ENCODE measurements at places on chromosomes 2 and 18. TPM values are rescaled to one million over a fixed set of nuclear protein-coding genes. Genes with fewer than 3 reads are reported as not detected.

DNA sequence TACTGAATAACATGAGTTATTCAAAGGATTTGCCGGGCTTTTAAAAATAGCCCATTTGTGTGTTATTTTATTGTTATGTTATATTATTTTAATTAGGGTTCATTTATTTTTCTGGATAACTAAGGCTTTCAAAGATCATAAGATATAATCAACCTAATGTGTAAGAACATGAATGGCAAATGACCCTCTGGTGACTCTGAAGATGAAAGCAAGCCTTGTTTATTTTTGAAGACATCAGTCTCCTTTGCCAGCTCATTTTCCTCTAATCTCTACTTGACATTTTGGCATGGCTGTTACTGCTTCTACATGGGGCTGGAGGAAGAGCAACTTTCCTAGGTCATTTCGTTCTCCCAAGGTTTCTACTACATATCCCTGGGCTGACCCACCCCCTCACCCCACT is 10.6 kb downstream of the FAP start:
- no peak for DNase-seq

- DNase-seq = no peak
These were observed 116.9 kb downstream of the C1D start for GRCh38 chr2:67945940-67946339.

GRCh38 chr2:217903142-217903858 is 99.5 kb downstream of the TNS1 start:
- no peak for DNase-seq

DNA sequence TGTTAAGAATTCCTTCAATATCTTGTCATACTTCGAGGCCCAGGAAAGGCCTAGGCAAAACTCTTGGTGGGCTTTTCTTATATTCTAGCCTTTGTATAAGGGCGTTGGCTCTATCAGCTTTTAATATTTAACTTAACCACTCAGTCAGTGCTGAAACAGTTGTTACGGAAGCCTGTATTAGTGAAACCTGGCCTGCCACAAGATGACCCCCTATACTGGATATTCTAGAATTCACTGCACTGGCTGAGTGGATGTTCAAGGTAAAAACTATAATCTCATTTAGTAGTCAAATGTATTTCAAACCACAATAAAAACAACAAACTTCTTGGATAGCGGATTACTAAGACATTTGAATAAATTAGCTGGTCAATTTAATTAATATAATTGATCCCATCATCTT is 91.7 kb upstream of the HNMT start:
- no peak for DNase-seq

DNA sequence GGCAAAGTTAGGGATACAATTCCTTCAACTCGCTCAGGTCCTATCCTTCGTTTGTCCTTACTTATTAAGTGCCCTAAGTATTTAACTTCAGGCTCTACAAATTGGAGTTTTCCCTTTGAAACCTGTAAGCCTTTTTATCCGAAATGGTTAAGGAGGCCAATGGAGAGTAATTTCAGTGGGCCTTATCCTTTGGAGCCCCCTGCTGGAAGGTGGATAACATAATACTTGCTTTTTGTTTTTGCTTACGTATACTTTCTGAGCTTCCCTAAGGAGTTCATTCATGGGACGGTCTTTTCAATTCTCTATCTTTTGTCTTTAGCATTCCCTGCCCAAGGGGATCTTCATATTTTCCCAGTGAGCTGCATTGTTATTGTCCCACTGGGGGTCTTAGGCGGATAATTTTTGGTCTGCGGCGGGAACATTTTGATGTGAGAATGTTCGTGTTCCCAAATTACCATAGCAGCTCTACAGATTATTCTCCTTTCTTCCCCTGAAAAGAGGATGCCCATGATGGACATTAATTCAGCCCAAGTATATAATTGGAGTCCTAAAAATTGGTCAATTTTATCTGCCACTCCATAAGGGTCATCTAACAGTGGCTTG is 34.4 kb upstream of the TRAPPC8 start:
- DNase-seq = peak; percentile 21

DNA sequence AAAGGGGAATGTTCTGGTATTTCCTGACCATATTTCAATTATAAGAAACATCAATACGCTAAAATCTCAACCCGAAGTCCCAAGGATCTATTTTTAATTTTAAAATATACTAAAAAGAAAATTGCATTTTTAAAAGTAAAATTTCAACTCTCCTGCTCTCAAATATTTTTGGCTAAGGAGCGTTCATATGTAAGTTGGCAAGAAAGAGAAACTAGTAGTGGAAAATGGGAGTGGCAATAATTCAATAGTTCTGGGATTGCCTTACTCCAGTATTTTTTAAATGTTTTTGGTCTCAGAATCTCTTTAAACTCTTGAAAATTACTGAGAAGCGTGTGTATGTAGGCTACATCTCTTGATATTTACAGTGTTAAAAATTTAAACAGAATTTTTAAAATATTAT is 72.7 kb downstream of the ACVR1 start:
- DNase-seq = no peak

DNA sequence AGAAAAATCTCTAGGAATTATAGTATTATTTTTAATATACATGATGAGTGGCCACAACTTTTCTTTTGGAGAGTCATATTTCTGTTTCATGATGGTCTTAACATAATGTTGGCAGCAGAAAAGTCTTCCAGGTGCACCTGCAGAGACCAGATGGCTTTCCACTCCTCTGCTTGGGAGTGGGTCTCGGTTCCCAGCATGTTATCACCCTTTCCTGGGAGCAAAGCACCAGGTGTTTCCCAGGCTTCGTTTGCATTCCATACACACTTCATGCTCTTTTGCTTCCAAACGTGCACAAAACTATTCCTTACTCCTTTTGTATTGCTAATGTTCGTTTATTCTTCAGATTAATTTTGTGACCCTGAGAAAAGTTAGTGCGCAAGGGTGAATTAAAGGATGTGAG is 305.2 kb downstream of the CDH2 start:
- no peak for DNase-seq

- DNase-seq = no peak
These were observed 83.2 kb downstream of the LAMA3 start for GRCh38 chr18:23772327-23773024.

DNA sequence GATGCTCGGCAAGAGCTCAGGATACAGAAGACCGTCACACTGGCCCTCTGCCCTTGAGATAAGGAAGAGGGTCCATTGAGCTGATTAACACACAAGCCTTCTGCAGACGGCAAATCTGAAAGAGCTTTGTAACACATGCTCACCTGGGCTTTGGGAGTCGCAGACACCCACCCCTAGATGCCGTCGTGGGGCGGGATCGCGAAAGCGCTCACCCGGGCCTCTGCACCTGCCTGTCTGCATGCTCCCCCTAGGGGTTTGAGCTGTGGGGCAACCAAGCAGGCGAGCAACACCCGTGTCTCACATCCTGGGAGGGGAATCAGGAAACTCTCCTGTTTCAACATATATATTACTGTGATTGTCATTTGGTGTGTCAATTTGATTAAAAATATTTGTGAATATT is 99.8 kb upstream of the KCNH7 start:
- no peak for DNase-seq

- no peak for DNase-seq
These were observed 48.7 kb downstream of the TET3 start for GRCh38 chr2:74033375-74033774.

DNA sequence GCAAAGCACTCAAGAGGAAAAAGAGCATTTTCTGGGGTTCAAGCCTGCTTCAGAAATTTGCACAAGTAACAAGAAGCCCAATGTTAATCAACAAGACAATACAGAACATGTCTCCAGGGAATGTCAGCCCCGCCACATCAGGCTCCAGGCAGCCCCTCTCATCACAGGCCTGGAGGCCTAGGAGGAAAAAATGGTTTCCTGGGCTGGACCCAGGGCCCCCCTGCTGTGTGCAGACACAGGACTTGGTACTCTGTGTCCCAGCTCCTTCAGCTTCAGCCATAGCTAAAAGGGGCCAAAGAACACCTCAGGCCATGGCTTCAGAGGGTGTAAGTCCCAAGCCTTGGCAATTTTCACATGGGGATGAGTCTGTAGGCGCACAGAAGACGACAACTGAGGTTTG is 802.9 kb upstream of the KLHL29 start:
- no peak for DNase-seq

GRCh38 chr2:128595763-128596395 is 277.2 kb upstream of the HS6ST1 start:
- no peak for DNase-seq

- no peak for DNase-seq
These were observed 15.1 kb upstream of the KCNE4 start for GRCh38 chr2:223036790-223037444.

DNA sequence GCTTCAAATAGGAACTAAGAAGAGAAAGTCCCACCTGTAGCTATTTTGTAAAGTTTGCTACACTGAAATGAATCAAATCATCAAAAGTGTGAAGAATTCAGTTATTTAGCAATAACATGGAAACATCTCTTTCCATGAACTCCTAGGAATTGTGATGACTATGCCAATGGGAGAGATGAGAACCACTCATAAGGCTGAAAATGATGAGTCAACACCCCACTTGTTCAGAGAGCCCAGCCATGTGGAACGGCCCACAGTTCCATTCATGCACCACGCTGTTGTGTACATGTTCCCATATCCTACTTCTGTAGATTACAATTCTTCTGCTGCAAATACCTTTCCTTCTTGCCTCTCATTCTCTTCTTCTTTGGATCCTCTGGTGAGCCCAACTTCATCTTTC is 645.5 kb upstream of the ID2 start:
- no peak for DNase-seq

DNA sequence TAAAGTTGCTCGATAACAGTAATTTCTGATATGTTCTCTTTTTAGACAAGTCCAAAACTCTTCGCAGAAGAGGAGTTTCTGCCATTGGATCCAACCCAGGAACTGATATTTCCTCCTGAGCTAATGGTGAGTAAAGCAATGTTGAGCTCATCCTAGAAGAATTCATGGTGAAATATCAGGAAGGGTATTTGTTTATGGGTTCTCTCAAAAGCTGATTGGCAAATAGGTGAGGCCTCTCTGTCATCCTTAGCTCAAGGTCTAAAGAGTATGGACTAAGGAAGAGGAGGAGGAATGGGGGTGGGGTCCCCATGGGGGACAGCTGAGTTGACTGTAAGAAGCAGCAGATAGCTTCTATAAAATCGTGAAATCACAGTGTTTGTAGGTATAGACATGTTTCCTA is 18.2 kb downstream of the AOX1 start:
- no peak for DNase-seq

- DNase-seq = no peak
These were observed 198.7 kb downstream of the SPP2 start for GRCh38 chr2:234249034-234249735.

DNA sequence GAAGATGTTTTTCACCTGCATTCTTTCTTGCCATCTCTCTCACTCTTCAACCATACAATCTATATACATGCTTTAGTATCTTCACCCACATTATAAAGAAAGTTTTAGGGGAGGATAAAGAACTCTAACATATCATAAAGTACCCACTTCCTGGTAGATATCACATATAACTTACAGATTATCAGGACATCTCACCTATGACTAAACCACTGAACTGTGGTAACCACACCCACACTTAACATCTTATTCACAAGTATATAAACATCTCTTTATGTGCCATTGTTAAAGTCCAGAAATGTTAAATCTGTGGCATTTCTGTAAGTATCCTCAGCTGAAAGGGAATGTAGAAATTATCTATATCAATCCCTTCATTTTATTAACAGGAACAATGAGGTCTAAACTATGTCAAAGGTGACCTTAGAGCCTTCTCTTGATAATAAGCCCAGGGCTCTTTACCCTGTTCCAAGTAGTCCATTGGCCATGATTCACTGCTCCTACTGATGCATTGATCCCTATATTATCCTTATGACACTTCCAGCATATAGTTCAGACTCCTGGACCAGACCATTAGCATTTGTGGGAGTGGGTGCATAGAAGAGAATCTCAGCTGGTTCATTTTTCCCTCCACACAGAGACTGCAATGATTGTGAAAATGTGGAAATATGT is 182.4 kb downstream of the SUCLG1 start:
- DNase-seq = no peak

GRCh38 chr2:26905341-26906198 is 57.6 kb downstream of the DPYSL5 start:
- DNase-seq = no peak

- DNase-seq = no peak
These were observed 20.0 kb downstream of the WDFY1 start for GRCh38 chr2:223925106-223925505.

DNA sequence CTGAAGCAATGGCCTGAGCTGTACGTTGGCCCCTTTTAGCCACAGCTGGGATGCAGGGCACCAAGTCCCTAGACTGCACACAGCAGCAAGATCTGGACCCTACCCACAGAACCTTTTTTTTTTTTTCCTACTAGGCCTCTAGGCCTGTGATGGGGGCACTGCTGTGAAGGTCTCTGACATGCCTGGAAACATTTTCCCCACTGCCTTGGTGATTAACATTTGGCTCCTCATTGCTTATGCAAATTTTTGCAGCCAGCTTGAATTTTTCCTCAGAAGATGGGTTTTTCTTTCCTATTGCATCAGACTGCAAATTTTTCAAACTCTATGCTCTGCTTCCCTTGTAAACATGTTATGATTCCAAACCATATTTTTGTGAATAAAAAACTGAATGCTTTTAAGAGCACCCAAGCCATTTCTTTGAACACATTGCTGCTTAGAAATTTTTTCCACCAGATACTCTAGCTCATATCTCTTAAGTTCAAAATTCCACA is 33.5 kb downstream of the PDE1A start:
- no peak for DNase-seq

GRCh38 chr2:190123956-190124355 is 61.4 kb upstream of the MSTN start:
- DNase-seq = no peak

- DNase-seq = peak; percentile 68
These were observed 5.1 kb upstream of the PAX8 start for GRCh38 chr2:113283704-113284284.

- DNase-seq = peak; percentile 34
These were observed 14.7 kb downstream of the MAP3K20 start for GRCh38 chr2:173090276-173090877.

GRCh38 chr2:20126469-20126868 is 75.0 kb upstream of the LAPTM4A start:
- DNase-seq = no peak

The STAT4 gene
- total RNA-seq = 2.3 TPM

The NLRC4 gene
- total RNA-seq = 0.26 TPM

The RABL2A gene
- total RNA-seq = 39.3 TPM

The NEU2 gene
- total RNA-seq = not detected

The CNDP2 gene
- total RNA-seq = 149 TPM

The ZNF385B gene
- not detected for total RNA-seq

The ANAPC1 gene
- 70.4 TPM for total RNA-seq

The PTPRM gene
- total RNA-seq = 62.0 TPM

The FN1 gene
- total RNA-seq = 218 TPM

The UGT1A8 gene
- total RNA-seq = not detected

The IHH gene
- total RNA-seq = not detected

The LIPG gene
- not detected for total RNA-seq

The SLC4A3 gene
- total RNA-seq = 29.4 TPM

The MXD1 gene
- 8.7 TPM for total RNA-seq

The PROC gene
- not detected for total RNA-seq

The CIB4 gene
- not detected for total RNA-seq
